ENCODE measurements at places on chromosomes 12 and 14.

DNA sequence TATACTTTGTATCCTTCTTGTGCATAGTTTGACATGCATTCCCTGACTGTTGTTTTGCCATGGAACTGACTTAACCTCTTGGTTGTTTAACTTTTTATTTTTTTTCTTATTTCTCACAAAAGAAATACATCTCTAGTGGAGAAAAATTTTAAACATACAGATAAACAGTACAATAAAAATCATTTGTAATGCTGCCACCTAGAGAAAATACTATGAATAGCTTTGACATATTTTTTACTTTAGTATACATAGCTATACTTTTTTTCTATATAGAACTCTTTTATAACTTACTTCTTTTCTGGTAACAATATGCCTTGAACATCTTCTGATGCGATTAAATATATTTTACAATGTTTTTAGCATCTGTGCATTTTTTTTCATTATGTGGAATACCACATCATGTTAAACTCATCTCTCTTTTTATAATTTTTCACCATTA is 184.5 kb downstream of the AKAP6 start:
- no peak for DNase-seq

DNA sequence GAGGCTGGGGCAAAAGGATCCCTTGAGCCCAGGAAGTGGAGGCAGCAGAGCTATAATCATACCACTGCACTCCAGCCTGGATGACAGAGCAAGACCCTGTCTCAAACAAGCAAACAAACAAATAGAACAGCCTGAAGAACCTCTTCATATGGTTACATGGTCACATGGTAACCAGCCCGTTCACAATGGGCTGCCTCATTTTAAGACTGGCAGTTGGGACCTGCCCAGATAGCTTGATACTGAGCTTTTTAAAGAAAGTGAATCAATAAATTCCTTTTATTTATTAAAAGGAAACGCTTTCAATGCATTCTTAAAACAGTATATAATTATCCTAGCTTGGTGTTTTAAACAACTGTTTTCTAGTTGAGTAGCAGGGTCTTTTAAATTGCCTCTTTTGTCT is 10.5 kb downstream of the MLXIP start:
- no peak for DNase-seq

GRCh38 chr12:32367381-32367780 is 32.0 kb upstream of the FGD4 start:
- DNase-seq: no peak

DNA sequence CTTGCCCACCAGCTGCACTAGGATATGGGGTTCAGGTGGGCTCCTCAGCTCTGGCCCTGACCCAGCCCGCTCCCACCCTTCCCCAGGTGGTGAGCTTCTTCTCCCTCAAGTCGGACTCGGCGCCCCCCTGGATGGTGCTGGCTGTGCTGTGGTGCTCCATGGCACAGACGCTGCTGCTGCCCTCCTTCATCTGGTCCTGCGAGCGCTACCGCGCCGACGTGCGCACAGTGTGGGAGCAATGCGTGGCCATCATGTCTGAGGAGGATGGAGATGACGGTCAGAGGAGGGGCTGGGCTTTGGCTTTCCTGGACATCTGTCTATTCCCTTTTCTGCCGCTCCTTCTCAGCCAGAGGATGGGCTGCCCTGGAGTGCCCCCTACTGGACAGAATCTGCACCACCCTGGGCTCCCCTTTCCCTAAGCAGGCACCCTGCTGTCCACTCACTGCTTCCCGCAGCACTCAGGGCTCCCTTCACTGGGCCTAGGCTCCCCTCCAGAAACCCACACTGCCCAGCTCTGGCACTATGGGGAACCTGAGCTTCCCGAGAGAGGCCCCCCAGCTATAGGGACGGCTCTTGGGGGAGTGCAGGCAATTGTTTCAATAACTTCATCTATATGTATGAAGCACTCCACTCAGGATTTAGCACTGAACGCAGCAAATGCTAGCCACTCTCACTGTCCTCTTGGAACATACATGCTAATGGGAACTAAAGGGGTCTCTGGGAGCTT is 2.6 kb upstream of the P3H3 start:
- peak; percentile 94 for DNase-seq

DNA sequence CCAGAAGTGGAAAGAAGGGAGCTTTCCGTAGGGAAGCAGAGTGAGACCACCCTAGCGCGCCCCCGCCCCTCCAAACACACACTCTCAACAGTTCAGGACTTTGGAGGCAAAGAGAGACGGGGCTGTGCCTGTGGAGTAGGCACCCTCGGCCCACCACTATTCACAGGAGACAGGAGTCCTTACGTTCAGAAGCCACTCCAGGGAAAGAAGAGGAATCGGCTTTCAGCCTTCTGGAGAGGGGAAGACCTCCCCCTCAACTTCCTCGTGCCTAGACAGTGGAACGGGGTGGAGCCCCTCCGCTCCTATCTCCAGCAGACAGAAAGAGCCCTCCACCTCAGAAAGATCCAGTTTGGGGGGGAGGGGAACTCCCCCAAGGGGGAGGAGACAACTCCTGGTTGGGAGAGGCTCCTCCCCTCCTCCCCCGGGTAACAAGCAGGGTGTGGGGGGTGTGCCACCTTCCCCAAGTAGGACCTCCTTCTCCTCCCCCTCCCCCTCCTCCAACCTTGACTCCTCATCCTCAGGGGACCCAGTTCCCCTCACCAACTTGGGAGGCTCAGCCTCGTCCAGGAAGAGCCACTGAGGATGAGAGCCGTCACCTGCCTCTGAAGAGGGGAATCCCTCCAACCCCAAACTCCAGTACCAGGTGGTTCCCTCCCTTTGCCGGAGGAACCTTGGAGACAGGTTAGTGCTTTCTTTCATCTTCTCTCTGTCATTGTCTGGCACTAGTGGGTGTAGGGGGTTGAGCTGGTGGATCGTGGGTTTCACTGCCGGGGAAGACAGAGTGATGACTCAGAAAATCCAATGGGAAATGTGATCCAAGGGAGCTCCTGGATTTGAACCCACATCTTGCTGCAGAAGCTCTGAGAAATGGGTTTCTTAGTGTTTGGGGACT is 883 bp downstream of the FOXJ2 start:
- peak; percentile 72 for DNase-seq

DNA sequence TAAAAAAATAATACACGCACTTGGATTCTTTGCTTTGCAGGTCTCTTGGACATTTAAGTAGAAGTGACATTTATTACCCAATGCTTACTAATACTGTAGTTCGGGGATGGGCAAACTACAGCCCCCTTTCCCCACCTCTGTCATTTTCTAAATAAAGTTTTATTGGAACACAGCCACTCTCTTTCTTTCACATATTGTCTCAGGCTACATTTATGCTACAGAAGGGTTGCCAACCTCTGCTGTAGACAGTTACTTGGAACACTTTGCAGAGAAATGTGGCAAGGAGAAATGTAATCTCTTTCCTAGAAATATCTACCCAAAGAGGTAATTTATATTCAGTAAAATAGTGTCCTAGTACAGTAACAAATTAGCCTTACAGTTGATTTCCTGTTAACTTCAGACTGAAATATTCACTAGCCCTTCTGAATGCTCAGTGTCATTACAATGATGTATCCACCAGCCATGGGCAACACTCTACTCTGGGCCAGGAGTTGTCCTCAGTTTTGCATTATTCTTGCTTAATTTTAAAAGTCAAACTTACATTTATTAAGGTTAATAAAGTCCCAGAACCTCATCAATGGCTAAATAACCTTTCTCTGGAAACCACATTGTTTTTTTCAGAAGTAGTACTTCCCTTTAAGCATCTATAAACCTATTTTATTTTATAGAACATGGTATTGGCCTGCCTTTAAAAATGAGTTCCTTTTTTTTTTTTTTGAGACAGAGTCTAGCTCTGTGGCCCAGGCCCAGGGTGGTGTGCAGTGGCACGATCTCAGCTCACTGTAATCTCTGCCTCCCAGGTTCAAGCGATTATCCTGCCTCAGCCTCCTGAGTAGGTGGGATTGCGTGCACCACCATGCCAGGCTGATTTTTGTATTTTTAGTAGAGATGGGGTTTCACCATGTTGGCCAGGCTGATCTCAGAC is 269.6 kb upstream of the AMIGO2 start:
- DNase-seq: no peak

DNA sequence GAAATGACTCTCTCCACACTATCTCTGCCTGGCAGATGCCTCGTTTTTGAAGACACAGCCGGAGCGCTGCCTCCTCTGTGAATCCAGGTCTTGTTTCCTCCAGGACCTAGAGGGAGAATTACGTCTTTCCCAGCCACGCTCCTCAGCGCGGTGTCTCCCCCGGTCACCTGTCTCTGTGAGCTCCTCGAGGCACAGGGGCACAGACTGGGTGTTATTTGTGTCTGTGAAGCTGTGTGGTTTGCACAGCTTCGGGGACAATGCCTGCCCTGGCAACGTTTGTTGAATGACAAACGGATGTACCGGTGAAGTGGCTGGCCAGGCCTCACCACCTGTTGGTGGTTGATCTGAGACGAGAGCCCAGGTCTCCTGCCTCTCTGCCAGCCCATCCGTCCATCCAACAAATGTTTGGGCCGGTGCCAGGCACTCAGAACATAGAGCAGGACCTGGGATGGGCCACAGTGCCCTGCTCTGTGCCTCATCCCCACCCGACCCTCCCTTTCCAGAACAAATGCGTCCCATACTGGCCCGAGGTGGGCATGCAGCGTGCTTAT is 6.1 kb downstream of the PTPN6 start:
- DNase-seq: no peak

DNA sequence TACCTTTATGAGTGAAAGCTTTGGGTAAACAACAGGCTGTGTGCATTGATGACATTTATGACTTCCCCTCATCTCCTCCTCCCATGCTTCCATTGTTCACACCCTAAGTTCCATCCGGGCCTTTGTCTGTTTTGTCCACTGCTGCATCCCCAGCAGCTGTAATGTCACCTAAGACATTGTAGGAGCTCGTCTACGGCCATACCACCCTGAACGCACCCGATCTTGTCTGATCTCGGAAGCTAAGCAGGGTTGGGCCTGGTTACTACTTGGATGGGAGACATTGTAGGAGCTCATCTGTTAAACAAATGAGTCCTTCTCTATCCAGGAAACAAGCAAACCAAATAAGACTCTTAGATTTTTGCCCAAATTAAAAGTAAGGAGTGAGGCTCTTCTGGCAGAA is 40.4 kb upstream of the SYCP3 start:
- DNase-seq: no peak

DNA sequence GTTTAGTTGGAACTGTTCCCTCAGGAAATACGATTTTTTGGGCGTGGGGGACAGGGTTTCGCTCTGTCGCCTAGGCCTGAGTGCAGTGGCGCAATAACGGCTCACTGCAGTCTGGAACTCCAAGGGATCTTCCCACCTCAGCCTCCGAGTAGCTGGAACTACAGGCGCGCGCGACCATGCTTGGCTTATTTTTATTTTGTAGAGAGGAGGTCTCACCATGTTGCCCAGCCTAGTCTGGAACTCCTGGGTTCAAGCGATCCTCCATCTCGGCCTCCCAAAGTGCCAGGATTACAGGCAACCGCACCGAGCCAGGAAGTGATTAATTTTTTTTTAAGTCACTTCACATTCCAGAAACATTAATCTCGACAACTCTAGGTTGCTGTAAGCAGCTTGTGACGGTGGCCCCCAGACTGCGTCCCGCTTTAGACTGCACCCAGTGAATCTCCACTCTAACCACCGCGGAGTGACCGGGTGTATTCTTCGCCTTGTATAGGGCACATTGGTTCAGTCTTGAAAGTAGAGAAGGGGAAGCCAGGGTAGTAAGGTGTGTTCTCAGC is 830 bp upstream of the MIS18BP1 start:
- no peak for DNase-seq

DNA sequence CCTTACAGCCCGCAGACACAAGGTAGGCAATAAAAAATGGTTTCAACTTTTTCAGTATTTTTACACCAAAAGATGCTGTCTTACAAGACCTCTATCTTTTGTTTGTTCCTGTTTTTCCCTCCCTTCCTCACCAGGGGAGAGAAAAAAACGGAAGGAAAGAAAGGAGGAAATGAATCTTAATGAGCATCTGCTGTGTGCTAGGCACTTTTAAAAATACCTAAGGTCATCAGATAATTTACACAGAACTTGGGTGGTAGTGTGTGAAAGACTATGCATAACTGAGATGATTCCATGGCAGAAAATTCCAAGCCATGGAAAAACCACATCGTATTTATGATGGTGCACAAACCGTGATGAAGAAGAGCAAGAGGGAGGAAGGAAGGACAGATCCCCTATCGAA is 121.2 kb downstream of the DIP2B start:
- no peak for DNase-seq

GRCh38 chr14:78196323-78196722 is 26.1 kb downstream of the NRXN3 start:
- DNase-seq: no peak

DNA sequence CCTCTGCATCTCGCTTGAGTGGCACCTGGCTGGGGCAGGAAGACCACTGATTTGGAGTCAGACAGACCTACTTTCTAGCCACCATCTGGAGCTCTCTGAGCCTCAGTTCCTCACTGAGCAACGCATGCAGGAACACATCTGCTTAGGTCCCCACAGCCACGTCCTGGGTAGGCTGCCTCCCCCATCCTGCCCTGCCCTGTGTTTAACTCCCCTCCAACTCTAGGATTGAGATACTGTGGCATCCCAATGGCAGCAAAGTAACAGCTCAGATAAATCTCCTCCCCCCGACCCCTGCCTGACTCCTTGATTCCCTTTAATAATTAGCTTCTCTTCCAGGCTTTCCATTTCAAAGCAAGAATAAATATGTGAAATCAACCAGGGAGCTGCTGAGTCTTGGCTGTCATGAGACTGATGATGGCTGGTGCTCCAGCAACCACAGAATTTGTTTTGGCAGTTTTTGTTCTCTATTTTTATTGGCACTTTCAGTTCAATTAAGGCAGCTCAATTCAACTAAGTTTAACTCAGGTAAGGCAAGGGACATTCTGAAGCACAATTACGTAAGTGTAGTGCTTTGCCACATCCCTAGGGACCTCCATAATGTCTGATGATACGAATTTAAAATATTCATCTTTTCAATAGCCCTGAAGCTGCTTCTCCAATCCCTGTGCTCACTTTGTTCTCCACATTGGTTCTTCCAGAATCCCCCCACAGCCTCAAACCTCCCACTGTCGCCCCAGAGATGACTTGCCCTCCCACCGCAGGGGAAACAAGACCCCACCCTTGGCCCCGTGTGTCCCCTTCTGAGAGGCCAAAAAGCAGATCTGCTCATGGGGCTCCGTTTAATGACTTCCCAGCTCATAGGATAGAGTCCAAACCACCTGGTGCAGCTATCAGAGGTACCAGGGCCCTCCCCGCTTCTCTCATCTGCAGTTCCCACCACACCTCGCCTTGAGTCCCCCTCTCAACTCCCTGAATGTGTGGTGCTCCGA is 58.2 kb downstream of the ESR2 start:
- DNase-seq: no peak

DNA sequence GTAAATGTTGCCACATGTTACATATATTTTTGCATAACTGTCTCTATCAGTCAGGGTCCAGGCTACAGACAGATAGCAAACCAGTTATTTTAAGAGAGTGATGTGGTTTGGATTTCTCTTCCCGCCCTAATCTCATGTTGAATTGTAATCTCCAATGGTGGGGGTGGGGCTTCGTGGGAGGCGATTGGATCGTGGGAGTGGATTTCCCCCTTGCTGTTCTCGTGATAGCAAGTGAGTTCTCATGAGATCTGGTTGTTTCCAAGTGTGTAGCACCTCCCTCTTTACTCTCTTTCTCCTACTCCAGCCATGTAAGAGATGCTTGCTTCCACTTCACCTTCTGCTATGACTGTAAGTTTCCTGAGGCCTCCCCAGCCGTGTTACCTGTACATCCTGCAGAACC is 704.2 kb upstream of the TBX3 start:
- no peak for DNase-seq

GRCh38 chr14:47148686-47149085 is 497.1 kb upstream of the RPL10L start:
- DNase-seq: no peak

- no peak for DNase-seq
Measured at GRCh38 chr14:60090864-60091519, 731 bp upstream of the PCNX4 start.

Measured in stimulated activated effector memory CD8-positive, alpha-beta T cell treated with anti-CD3 and anti-CD28 coated beads, Interleukin-12 subunit alpha, Interleukin-12 subunit beta, amount 100 ng/mL, for 72 hours (primary cell).